ENCODE measurements at places on chromosomes 12 and 14.

DNA sequence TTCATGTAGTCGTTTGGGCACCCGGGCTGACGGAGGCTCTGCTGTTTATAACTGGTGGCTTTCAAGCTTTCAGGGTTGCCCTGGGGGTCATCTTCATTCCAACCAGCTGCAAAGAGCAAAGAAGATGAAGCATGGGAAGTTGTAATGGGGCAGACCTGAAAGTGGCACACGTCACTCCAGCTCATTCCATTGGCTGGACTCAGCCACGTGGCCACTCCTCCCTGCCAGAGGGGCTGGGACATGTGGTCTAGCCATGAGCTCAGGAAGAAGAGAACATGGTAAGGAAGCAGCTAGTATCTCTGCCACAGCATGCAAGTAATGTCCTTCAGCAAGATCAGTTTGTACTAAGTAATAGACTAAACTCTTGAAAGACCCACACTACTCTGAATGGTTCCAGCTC is 51.7 kb upstream of the FERMT2 start:
- DNase-seq: no peak

- no peak for DNase-seq
These were observed 512.4 kb downstream of the TMTC2 start for GRCh38 chr12:83199069-83199468.

DNA sequence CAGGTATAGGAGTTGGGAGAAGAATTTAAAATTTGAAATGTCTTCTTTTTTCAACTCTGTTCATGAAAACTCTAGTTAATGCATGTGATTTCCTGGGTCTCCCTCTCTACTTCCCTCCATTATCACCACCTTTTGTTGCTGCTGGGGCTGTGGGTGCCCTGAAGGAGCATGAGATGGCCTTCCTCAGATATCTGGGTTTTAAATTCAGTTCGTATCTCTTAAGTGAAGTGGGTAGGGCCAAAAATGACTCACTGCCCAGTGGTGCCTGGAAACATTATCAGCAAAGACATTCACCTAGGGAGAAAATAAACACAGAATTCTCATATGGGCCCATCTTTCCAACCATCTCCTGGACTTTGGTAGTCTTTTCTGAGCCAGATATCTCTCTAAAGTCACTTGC is 234.9 kb upstream of the PLEKHG7 start:
- no peak for DNase-seq

GRCh38 chr14:101809671-101810514 is 48.4 kb downstream of the PPP2R5C start:
- DNase-seq: peak; percentile 91

- DNase-seq: peak; percentile 11
These were observed 376.3 kb upstream of the RGS6 start for GRCh38 chr14:71555654-71556559.

GRCh38 chr12:82430541-82431145 is 72.3 kb downstream of the METTL25 start:
- DNase-seq: no peak

DNA sequence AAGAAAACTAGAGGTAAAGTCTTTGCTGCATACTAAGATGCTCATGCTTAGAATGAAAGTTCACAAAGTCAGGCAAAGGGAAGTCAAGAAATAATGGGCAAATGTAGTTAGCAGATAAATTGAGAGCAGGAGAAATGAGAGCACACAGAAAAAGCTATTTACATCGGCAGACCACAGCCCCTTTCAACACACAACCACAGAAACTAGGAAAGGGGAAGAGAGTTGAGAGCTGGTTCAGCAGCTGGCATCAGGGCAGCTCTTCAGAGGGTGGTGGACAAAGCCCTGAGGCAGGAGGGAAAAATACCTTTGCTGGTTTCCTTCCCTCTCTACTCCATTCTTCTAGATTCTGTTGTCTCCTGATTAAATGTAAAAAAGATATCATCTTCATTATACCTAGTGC is 95.4 kb upstream of the ANO4 start:
- no peak for DNase-seq

- DNase-seq: peak; percentile 94
These were observed 26.0 kb downstream of the PPFIBP1 start for GRCh38 chr12:27549801-27550652.

GRCh38 chr14:33450416-33450815 is 500.5 kb downstream of the EGLN3 start:
- DNase-seq: no peak

DNA sequence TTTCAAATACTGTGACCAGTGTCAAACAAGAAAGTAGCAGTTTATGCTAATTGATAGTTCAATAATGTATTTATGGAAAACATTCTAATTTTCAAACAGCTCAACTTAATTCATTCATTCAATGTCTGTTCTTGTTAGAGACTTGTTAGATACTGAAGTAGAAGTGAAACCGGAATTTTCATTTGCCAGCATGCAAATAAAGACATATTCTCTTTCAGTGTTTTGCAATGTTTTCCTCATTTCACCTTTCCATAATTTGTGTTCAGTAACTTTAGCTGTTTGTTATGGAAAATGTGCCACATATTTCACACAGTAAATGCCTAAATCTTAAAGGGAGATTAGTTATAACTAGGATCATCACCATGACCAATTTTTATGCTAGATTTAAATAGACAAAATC is 21.2 kb downstream of the TAS2R50 start:
- DNase-seq: no peak

GRCh38 chr14:100611811-100612480 is 24.7 kb upstream of the BEGAIN start:
- no peak for DNase-seq

- no peak for DNase-seq
These were observed 355.3 kb upstream of the FKBP4 start for GRCh38 chr12:2439332-2440100.

DNA sequence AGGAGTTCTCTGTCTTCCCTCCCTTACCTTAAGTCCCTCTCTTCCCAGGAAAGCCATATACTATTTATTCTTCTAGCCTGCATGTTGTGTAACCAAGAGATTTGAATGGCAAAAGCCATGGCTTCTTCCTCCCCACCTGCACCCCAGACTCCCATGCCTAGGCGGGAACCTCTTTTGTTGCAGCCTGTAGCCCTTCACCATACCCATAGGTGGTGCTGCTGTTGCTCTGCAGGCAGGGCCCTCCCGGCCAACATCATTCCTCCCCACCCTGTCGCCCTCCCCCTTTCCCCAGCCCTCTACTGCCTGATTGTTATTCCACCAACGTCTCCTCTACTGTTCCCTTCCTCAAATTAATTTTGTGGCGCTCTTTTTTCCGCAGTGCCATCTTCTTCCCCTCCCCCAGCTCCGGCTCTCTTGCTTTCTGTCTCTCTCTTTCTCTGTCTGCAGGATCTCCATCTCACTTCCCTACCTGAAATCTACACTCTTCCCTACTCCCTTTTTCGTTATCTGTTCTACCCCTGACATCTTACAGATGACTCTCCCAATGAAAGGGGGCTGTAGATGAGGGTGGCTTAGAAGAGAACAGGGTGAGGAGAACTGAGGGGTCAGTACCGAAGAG is 13.8 kb downstream of the NGDN start:
- no peak for DNase-seq

DNA sequence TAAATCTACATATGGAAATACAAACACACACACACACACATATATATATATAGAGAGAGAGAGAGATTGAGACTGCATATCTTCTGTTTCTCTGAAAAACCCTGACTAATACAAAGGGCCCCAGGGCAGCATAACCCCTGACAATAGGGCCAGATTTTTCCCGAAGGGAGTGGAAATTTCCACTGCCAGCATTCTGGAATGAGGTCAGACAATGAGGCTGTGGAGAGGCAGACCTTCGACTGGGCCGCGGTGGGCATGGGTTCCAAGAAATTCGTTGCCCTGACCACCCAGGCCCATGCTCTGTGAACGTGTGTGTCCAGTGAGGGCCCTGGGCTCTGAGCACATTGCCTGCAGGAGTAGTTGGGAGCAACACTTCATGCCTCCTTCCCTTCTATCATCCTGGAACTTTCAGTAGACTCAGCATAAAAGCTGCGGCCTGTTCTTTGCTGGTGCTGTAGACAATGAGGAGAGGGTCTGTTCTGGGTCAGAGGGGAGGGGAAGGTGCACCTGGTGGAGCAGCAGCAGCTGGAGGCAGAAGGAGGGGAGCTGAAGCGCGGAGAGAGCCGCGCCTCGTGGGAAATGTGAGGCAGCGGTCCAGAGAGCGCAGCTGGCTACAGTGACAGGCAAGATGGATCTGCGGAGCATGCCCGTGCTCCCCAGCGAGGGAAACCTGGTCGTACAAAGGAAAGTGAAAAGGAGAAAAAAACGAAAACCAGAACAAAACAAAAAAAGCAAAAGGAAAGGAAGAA is 25.6 kb upstream of the CCDC60 start:
- no peak for DNase-seq

- no peak for DNase-seq
These were observed 622.3 kb downstream of the C12orf50 start for GRCh38 chr12:87406926-87407325.

DNA sequence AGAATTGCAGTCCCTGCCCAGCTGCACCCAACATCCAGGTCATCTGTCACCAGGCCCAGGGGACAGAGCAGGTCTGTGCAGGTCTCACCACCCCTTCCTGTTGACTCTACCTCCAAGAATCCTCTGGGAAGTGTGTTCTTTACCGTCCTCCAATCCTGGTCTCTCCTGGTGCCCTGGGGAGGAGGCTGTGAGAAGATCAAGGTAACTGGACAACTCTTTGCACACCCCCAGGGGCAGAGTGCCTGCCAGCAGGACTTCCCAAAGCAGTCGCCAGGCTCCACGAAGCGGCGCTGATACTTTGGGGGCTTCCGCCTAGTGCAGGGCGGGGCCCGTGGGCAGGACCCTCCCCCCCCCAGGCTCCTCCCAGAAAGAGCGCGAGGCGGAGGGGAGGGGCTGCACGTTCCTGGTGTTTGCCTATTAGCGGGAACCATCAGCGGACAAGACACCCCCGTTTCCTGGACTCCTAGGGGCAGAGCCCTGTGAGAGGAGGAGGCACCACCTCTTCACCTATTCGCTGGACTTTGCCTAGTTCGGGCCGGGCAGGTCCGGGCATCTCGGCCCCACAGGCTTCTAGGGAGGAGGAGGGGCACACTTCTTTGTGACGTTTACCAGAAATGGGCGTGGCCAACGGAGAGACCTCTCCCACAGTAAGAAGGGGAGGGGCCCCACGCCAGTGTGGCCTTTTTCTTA is 918.0 kb downstream of the AACS start:
- DNase-seq: peak; percentile 13

DNA sequence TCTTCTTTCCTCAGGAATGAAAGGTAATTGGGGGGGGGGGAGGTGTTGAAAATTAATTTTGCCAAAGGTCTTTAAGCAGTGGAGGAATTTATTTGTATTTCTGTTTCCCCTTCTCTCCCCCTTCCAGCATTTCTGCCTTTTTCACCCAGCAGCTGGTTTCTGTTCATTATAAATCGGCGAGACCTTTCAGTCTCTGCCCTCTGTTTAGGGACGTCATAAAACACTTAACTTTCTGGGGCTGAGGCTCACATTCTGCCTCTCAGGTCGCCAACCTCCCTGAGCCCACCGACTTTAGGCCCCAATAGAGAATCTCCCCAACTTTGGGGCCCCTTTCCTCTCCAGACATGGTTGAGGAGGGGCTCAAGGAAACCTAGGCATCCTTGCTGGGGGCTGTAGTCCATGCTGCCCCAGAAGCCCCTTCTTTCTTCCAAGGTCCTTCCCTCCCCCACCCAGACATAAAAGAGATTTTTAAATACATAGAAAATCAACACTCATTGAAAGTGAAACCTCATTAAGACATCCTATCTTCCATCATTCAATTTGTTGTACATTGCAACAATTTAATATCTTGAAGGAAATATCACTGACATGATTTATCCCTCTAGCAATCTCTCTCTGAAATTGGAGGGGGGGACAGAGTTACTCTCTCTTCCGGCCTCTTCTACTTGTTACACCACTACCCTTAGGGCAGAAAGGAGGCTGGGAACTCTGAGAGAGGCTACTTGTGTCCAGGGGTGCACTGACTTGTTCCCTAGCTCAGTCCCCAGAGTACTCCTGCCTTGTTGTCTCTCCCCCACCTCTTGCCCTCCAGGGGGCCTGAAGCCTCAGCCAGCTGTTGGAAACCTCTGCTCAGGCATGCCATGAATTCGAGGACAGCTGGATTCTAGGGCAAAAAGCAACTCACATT is 2.5 kb upstream of the HOXC6 start:
- no peak for DNase-seq

GRCh38 chr12:123096182-123096581 is 54.7 kb downstream of the PITPNM2 start:
- DNase-seq: no peak

DNA sequence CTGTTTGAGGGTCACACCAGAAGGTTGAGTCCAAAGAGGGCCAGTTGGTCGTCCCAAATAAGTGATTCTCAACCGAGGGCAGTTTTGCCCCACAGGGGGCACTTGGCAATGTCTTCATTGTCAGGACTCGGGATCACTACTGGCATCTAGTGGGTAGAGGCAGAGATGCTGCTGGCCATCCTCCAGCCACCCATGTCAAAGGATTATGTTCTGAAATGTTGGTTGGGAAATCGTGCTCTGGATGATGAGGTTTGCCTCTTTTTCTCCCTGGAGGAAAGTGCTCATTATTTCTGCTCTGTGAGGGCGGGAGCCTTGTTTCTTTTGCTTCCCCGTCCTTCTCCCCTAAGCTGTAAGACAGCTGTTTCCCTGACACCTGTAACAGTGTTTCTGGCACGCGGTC is 3.6 kb downstream of the ZNF839 start:
- DNase-seq: peak; percentile 37

DNA sequence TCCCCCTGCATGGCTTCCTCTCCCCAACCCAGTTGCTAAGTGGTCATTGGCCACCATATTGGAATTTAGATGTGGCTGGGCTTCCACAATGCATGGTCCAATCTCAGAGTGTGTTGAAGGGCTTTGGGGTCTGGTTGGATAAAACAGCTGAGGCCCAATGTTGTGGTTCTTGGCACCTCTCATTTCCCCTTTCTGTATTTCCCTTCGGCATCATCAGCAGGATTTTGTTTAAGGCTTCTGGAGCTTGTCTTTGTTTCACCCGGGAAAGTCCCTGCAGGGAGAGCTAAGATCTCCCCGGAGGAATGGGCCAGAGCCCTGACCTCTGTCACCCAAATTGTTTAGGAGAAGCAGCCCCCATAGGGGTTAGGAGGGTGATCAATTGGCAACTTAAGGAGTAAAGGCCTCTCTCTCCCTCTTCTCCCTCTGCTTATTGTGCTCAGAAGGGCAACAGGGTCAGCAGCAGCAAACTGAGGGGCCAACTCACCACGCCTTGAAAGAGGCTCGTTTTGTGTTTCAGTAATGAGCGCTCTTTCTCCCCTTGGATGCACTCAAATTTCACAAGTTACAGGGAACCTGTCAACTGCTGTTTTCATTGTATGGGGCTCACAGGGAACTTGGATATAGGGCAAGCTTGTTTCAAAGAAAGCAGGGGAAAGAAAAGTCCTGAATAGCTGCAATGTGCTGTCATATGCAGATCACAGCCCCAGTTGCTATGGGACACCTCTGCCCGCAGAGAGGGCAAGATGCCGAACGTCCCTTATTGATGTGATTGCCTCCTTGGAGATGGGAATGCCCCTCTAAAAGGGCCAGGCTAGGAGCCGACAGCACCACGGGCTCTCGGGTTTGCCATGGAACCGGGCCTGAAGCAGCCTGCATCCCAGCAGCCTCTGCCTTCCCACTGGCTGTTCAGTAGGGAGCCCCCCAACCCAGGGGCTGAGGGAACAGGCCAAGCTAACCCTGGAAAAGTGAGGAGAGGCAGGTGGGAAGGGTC is 223.7 kb downstream of the ZFP36L1 start:
- DNase-seq: no peak

Data from LoVo (cell line).